ENCODE measurements at places on chromosomes 4 and X.

GRCh38 chrX:112967341-112967740 lies 126.7 kb upstream of the AMOT start:
- no peak for DNase-seq

GRCh38 chr4:64538219-64538618 lies 129.0 kb upstream of the TECRL start:
- DNase-seq = no peak

DNA sequence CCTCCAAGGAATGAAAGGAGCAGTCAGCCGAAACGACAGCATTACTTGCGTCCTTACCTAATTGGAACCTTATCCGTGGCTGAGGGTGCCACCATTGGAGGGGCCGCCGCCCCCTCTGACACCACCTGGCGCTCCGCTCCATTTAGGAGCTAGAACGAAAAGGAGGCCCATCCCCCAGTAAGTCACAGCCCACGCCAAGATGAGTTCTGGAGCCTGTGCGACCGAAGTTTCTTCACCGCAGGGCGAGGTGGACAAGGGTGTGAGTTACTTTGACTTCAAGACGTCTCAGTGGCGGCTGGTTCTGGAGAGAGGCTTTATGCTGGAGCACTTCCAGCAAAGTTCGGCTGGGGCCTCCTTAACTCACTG lies 729 bp upstream of the IRF2 start:
- DNase-seq = peak; percentile 37

- DNase-seq = no peak
Measured at GRCh38 chrX:17968367-17968766, 107.3 kb upstream of the RAI2 start.

DNA sequence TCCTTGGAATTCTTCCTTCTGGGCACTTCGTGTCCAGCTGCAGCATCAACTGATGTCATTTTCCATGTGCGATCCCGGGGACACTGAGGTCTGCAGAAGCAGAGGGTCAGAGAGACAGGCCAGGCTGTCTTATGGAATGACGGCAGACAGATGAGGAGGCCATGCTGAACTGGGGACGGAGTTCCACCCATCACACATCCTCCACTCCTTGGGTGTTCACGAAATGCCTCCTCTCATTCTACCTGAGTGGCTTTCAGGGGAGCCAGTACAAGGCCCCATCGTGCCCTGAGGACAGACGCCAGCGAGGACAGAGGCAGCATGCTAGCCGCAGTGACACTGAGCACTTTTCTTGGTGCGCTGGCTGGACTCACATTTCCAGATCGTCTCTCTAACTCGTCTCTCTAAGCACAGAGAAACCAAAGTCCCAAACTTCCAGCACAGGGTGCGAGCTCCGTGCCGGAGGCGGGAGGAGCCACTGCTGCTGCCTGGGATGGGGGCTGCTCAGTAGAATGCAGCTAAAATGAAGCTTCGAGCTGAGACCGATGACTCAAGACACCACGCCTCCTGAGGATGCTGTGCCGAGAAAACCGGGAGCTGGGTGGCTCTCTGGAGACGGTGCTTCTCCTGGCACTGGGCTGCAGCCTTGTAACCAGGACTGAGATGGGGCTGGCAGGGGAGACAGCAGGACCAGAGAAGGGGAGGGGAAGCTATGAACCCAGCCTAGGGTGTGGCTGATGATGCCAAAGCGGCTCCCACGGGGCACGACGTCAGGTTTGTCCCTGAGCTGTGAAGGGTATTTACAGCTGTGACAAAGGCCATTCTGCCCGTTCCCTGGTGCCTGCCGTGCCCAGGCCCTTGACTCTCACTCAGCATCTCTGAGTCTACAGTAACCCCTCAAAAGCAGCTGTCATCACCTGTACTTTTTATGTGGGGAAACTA lies 8.2 kb downstream of the ABLIM2 start:
- DNase-seq = no peak

DNA sequence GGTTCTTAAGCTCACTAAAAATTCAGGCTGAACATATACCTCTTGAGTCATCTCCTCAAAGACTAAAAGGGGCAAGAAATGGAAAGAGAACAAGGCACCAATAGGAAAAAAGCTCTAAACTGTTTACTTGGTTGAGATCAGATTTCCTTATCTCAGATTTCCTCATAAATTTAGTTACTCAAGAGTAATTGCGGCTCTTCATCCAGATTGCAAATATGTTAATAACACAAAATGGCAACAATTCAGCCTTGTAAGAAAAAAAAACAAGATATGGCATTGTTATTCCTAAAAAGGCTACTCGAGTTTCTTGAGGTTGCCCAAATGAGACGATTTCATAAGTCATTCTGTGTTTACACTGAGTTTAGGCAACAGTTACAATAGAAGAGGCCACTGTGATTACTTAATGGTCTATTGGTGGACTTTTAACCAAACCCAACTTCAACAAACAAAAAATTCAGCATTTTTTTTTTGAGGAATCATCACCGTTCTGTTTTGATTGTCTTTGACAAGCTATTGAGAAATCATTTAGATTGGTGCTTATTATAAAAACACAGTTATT lies 97.9 kb upstream of the PDHA1 start:
- no peak for DNase-seq

DNA sequence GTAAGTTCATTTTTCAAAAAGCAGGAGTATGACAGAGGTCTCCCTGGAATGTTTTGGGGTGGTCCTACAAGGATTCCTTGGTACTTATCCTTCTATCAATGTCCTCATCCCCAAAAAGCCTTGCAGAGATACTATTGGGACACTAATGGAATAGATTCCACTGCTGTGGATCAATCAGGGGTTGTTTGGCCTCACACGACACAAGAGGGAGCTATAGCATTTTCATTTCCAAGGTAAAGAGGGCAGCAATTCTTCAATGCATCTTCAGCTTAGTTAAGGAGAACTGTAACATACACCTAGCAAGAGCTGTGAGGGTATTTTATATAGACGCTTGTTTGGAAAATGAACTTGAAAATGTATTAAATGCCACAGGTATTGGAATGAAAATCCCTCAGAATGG lies 50.9 kb downstream of the USP26 start:
- peak; percentile 5 for DNase-seq

GRCh38 chr4:101512416-101512815 lies 165.1 kb upstream of the PPP3CA start:
- no peak for DNase-seq

All from amniotic epithelial cell (primary cell).